ENCODE measurements at places on chromosomes 4 and X. TPM values are rescaled to one million over a fixed set of nuclear protein-coding genes. Genes with fewer than 3 reads are reported as not detected.

DNA sequence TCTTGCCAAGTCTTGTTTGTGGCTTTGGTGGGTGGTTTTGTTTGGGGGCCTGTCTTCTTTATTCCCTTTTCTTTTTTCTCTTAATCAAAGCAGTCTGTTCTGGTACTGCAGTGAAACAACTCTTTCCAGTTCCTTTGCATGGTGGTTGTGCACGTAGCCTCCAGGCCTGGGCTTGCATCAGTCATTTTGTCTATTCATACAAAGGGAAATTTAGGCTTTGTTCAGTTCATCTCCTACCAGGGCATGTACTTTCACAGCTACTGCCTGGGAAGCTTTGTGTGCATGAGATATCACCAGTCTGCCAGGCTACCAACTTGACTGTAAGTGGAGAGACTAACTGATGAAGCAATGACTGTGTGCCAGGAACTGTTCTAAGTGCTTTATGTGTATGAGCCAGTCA is 8.5 kb downstream of the TRIM2 start:
- no peak overlapping the region for H3K4me3 ChIP-seq
- H3K4me1 ChIP-seq, result peaks cover 21% of the 10 kb centered on the region
- no peaks in the 10 kb centered on the region for H3K36me3 ChIP-seq
- no peak overlapping the region for H3K27ac ChIP-seq

CACNA1F gene
- total RNA-seq, result 0.47 TPM

SPIN4 gene
- 5.5 TPM for total RNA-seq

TCEAL2 gene
- 6.3 TPM for total RNA-seq

SMIM31 gene
- not detected for total RNA-seq

GRCh38 chr4:75698162-75698962 is 25.2 kb upstream of the G3BP2 start:
- no peak for DNase-seq
- H3K27me3 ChIP-seq, result no peaks in the 10 kb centered on the region
- peaks cover 15% of the 10 kb centered on the region for H3K36me3 ChIP-seq

- no peak for DNase-seq
- peaks cover 28% of the 10 kb centered on the region for H3K4me1 ChIP-seq
- no peak overlapping the region for H3K4me3 ChIP-seq
- peak overlapping the region; percentile 10 for H3K27ac ChIP-seq
- H3K36me3 ChIP-seq, result no peaks in the 10 kb centered on the region
Measured at GRCh38 chr4:89759426-89759825, 77.5 kb downstream of the SNCA start.

- no peaks in the 10 kb centered on the region for H3K27me3 ChIP-seq
- no peak for DNase-seq
- H3K36me3 ChIP-seq, result no peaks in the 10 kb centered on the region
- H3K4me1 ChIP-seq, result peaks cover 3% of the 10 kb centered on the region
- no peak overlapping the region for H3K4me3 ChIP-seq
Measured at GRCh38 chr4:106708464-106708816, 327.7 kb downstream of the DKK2 start.

DNA sequence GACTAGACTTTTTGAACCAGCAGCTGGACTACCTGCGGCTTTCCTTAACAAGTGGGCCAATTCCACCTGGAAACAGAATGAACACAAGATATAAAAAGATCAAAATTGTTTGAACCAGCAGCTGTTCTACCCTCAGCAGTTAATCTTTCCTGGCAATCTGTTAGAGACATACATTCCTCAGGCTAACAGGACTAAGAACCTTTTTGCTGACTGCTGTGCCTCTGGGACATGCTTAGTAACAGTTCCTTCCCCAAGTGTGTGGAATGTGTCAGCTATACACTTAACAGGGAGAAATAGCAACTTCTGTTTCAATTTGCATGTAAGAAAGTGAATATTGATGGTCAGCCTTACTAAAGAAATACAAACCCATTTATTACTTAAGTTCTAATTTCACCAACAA is 554.4 kb downstream of the ARAP2 start:
- H3K4me3 ChIP-seq, result no peak overlapping the region
- H3K36me3 ChIP-seq, result no peaks in the 10 kb centered on the region
- no peaks in the 10 kb centered on the region for H3K27me3 ChIP-seq
- no peak for DNase-seq
- no peaks in the 10 kb centered on the region for H3K4me1 ChIP-seq

IL15 gene
- total RNA-seq, result not detected

GRCh38 chrX:39288592-39288991 is 487.3 kb downstream of the MID1IP1 start:
- DNase-seq, result no peak
- H3K27ac ChIP-seq, result no peak overlapping the region
- no peak overlapping the region for H3K4me3 ChIP-seq
- H3K36me3 ChIP-seq, result no peaks in the 10 kb centered on the region
- H3K4me1 ChIP-seq, result no peaks in the 10 kb centered on the region

GRCh38 chrX:40056420-40056819 is 41.3 kb downstream of the BCOR start:
- H3K27me3 ChIP-seq, result peaks cover 2% of the 10 kb centered on the region
- H3K27ac ChIP-seq, result no peak overlapping the region
- H3K4me1 ChIP-seq, result no peaks in the 10 kb centered on the region
- H3K36me3 ChIP-seq, result peaks cover 24% of the 10 kb centered on the region

DNA sequence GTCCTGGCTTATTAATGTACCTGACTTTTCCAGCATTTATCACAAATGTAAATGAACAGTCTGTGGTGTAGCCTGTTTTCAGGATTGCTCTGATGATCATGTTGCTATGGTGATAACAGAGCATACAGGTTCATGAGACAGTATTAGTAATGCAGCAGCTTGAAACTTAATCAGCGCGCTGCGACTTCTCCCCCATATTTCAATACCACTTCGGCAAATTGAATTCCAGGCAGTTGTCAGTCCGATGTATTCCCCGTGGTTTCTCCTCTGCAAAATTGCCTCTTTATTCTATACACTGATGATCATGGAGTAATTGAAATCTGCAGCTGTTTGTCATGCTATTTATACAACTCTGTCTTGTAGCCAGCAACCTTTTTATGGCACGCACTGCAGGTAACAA is 239.3 kb downstream of the C4orf33 start:
- H3K27ac ChIP-seq, result no peak overlapping the region
- peaks cover 1% of the 10 kb centered on the region for H3K27me3 ChIP-seq
- peaks cover 48% of the 10 kb centered on the region for H3K4me1 ChIP-seq
- H3K4me3 ChIP-seq, result no peak overlapping the region

- no peak for DNase-seq
- peaks cover 6% of the 10 kb centered on the region for H3K4me1 ChIP-seq
- H3K27me3 ChIP-seq, result peaks cover 2% of the 10 kb centered on the region
- no peak overlapping the region for H3K27ac ChIP-seq
- no peaks in the 10 kb centered on the region for H3K36me3 ChIP-seq
Measured at GRCh38 chr4:78625073-78625472, 73.5 kb downstream of the ANXA3 start.

DNA sequence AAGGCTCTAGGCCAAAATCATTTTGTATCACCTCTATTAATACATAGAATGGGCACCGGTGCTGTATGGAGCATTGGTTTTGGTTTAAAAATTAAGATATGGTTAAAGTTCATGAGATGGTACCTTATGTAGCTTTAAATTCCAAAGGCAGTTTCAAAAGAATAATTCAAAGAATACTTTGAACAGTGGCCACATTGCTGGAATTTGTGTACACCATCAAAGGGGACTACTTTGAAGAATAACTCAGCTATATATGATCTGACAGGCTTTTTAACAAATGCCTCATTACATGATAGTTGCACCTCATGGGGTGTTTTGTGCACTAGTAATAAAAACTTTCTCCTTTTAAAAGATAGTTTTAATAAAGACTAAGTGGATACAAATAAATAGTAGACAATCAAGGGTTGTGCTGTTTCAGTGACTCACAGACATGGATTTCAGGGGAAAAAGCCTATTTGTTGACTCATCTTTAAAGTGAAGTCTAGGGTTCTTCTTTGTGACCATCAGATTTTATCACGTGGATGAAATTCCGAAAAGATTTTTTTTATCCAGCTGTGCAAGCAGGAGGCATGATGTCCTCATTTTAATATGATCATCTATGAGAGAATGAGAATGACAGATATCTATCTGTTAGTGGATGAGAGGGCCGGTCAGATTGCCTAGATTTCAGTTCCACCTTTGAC is 12.8 kb downstream of the MTM1 start:
- no peak overlapping the region for H3K4me3 ChIP-seq
- no peaks in the 10 kb centered on the region for H3K27me3 ChIP-seq
- no peaks in the 10 kb centered on the region for H3K4me1 ChIP-seq
- H3K27ac ChIP-seq, result no peak overlapping the region
- no peaks in the 10 kb centered on the region for H3K36me3 ChIP-seq

- no peak for DNase-seq
- H3K4me3 ChIP-seq, result no peak overlapping the region
- H3K27ac ChIP-seq, result no peak overlapping the region
- peaks cover 1% of the 10 kb centered on the region for H3K27me3 ChIP-seq
- H3K4me1 ChIP-seq, result no peaks in the 10 kb centered on the region
Measured at GRCh38 chr4:147723326-147723725, 8.6 kb upstream of the ARHGAP10 start.

GRCh38 chr4:128770807-128771206 is 38.7 kb upstream of the JADE1 start:
- no peaks in the 10 kb centered on the region for H3K36me3 ChIP-seq
- no peak overlapping the region for H3K4me3 ChIP-seq
- no peak overlapping the region for H3K27ac ChIP-seq
- DNase-seq, result no peak

GRCh38 chr4:10590896-10591295 is 93.7 kb downstream of the CLNK start:
- H3K27ac ChIP-seq, result no peak overlapping the region
- H3K4me3 ChIP-seq, result no peak overlapping the region
- no peaks in the 10 kb centered on the region for H3K36me3 ChIP-seq
- DNase-seq, result no peak
- H3K4me1 ChIP-seq, result peaks cover 10% of the 10 kb centered on the region

DNA sequence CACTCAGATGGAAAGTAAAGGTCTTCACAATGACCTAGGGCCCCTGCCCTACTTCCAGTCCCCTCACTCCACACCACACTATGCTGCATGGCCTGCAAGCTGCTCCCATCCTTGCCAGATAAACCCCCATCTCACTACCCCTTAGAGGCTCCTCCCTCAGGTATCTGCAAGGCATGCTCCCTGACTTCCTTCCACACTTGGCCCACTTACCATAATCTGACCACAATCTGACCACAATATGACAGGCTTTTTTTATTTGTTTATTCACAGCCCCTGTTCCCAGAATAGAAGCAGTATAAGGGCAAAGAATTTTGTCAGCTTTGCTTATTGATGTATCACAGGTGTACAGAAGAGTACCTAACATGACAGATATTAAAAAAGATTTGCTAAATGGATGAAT is 124.7 kb downstream of the CAMK2D start:
- no peak overlapping the region for H3K4me3 ChIP-seq
- no peaks in the 10 kb centered on the region for H3K27me3 ChIP-seq
- H3K27ac ChIP-seq, result no peak overlapping the region

- no peak overlapping the region for H3K4me3 ChIP-seq
- H3K4me1 ChIP-seq, result peaks cover 2% of the 10 kb centered on the region
- DNase-seq, result no peak
Measured at GRCh38 chrX:11040405-11040804, 70.7 kb upstream of the HCCS start.

DNA sequence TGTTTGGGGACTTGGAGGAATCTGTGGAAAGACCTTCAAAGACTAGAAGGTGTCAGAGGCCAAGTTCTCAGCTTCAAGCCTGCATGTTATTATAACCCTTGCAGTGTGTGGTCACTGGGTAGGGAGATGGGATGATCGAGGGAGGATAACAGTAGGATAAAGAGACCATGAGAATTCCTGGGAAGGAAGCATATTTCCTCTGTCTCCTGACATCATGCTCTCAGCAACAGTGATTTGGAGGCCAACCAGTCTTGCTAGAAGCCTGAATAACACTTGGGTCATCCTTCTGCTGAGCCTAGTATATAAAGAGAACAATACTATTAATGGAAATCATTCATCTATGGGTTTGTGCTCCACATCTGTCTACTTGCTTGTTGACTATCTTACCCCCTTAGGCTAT is 40.9 kb upstream of the ANXA3 start:
- H3K27me3 ChIP-seq, result no peaks in the 10 kb centered on the region
- no peak overlapping the region for H3K4me3 ChIP-seq
- H3K36me3 ChIP-seq, result no peaks in the 10 kb centered on the region
- no peak overlapping the region for H3K27ac ChIP-seq

MEPE gene
- total RNA-seq, result not detected

DNA sequence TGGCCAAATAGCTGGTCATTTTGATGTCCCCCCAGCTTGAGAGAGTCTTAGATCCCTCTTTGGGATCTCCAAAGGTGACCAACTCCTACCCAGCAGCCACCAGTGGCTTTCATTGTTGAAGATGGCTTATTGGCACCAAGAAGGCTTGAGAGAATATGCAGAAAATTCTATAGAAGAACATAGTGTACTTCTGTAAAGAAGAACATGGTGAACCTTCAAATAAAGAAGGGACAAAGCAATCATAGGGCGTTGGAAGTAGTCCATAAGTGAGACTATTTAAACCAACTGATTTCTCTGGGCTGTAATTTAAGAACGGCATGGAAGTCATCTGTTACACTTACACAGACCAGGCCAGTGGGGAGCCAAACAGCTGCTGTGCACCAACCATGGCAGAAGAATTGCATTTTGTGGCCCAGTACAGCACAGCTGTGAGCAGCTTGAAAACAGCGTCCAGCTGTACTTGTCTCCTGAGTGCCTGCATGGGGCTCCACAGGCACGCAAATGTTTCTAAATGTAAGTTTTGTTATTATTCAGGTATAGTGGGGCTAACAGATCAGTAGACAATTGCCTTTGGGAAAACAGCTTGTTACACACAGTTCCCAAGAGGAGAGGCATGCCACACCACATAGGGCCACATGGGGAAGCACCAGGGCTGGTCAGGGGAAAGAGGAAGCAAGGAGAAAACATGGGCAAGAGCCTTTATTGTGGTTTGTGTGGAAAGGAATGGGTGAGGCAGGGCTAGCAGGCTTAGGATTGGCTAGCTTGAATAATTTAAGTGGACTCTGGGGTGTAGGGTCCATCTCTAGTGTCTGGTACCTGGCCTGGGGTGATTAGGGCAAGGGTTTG is 125.0 kb downstream of the ARHGAP6 start:
- no peak overlapping the region for H3K4me3 ChIP-seq
- no peak for DNase-seq
- peaks cover 4% of the 10 kb centered on the region for H3K4me1 ChIP-seq

DNA sequence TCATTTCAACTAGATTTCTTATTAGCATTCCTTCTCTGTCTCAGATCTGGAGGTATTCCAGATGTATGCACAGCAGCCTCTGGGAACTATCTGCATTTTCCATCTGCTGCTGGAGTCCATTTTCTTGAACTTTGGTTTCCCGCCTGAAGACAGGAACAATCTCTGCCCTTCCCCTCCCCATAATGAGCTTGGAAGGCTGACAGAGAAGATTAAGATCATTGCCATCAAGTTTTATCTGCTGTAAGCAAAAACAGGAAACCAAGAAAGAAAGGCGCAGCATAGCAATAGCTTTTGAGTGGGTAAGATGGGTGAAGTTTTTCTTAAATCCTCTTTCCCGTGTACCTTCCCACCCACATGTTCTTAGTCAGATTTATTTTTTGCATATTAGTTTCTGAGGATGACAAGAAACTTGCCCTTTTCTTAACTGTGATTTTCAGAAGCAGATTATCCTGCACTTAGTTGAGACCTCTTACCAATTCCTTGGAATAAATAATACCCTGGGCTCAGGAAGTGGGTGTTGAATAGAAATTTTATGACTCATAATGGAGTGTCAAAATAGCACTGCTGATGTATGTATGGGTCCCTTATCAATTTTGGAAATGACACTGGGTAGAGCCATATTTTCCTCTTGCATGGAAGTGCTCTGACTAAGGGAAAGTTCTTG is 78.3 kb downstream of the CT47B1 start:
- peaks cover 4% of the 10 kb centered on the region for H3K27me3 ChIP-seq
- H3K4me3 ChIP-seq, result no peak overlapping the region
- H3K36me3 ChIP-seq, result no peaks in the 10 kb centered on the region
- no peaks in the 10 kb centered on the region for H3K4me1 ChIP-seq
- peak overlapping the region; percentile 66 for H3K27ac ChIP-seq
- no peak for DNase-seq

CENPE gene
- total RNA-seq, result 8.5 TPM

Data from glutamatergic neuron (in vitro differentiated cells).